A549 treated with GW870086 at 1 μM for 4 hours (cell line): ENCODE measurements at places on chromosomes 2 and 18. TPM values are rescaled to one million over a fixed set of nuclear protein-coding genes. Genes with fewer than 3 reads are reported as not detected.

Gene NAT8
- not detected in 5 replicates for total RNA-seq

Gene VIL1
- total RNA-seq: 0.08 to 0.68 TPM (median 0.27 TPM) in 5 replicates

Gene DPP4
- total RNA-seq: 0.69 to 1.3 TPM (median 0.76 TPM) in 5 replicates

Gene ST8SIA3
- not detected in 5 replicates for total RNA-seq

Gene DNPEP
- 54.9 to 67.6 TPM (median 60.7 TPM) in 5 replicates for total RNA-seq

Gene ATP6V1B1
- total RNA-seq: 1.2 to 2.5 TPM (median 2.4 TPM) in 5 replicates

Gene PER2
- total RNA-seq: 6.0 to 9.1 TPM (median 7.7 TPM) in 5 replicates

Gene ASXL3
- not detected in 5 replicates for total RNA-seq

Gene DPYSL5
- 2.9 to 5.5 TPM (median 4.7 TPM) in 5 replicates for total RNA-seq

Gene ASB18
- total RNA-seq: 0.03 TPM in 1 of 5 replicates, not detected in the others

Gene SLC9A2
- 2.9 to 3.7 TPM (median 3.1 TPM) in 5 replicates for total RNA-seq

Gene ANKRD29
- 10.6 to 17.8 TPM (median 16.6 TPM) in 5 replicates for total RNA-seq

Gene PHOSPHO2
- 1.9 to 3.5 TPM (median 3.0 TPM) in 5 replicates for total RNA-seq

Gene PSMA8
- not detected in 5 replicates for total RNA-seq

Gene CD8B2
- not detected in 5 replicates for total RNA-seq

Gene VIT
- total RNA-seq: not detected in 5 replicates

Gene AOX1
- 3.8 to 7.2 TPM (median 4.9 TPM) in 5 replicates for total RNA-seq

Gene DOCK10
- total RNA-seq: 26.1 to 33.6 TPM (median 31.4 TPM) in 5 replicates

Gene SERPINB7
- 1.4 to 2.8 TPM (median 2.0 TPM) in 5 replicates for total RNA-seq

Gene ATP8B1
- total RNA-seq: 6.2 to 8.8 TPM (median 7.6 TPM) in 5 replicates

Gene GAREM1
- 4.9 to 6.9 TPM (median 6.1 TPM) in 5 replicates for total RNA-seq

Gene ARPC2
- total RNA-seq: 280 to 308 TPM (median 303 TPM) in 5 replicates

Gene DCC
- total RNA-seq: not detected in 5 replicates

Gene DTYMK
- total RNA-seq: 126 to 157 TPM (median 137 TPM) in 5 replicates

Gene SERPINB2
- total RNA-seq: 0.07 TPM in 1 of 5 replicates, not detected in the others

Gene RUFY4
- 0.23 TPM in 1 of 5 replicates, not detected in the others for total RNA-seq

Gene SNTG2
- total RNA-seq: not detected in 5 replicates

Gene PMAIP1
- total RNA-seq: 14.2 to 18.0 TPM (median 15.6 TPM) in 5 replicates

Gene GMCL1
- total RNA-seq: 6.6 to 12.1 TPM (median 9.9 TPM) in 5 replicates

Gene BOK
- 23.4 to 34.1 TPM (median 33.3 TPM) in 5 replicates for total RNA-seq
